ENCODE measurements at places on chromosomes 5 and 9.

DNA sequence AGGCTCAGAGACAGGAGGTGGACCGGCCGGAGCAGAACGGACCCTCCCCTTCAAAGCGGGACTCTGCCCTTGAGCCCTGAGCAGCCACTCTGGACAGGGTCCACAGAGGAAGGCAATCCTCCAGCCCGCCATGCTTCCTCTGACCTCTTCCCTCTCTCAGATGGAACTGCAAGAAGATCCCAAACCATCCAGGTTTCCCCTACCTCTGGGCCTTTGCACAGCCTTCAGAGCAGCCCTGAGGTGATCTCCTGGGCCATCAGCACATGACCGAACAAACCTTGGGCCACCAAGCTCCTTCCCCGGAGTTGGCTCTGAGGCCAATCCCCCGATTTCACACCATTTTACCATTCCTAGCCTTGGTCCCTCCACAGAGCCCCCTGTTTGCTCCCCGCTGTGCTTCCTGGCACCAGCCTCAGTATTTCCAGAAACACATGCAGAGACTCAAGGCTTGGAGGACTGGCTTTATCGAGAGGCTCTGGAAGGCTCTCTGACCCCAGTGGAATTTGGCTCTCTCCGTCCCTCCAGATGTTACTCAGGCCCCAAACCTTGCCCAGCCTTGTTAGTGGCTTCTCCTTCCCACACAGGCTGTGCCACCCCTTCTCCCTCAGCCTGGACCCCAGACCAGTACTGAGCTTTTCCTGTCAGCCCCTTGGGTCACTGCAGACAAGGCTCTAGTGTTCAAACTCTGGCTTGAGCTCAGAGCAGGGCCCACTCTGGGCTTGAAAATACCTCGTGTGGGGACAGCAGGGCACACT lies 48.6 kb upstream of the KCNMB1 start:
- no peak for DNase-seq

DNA sequence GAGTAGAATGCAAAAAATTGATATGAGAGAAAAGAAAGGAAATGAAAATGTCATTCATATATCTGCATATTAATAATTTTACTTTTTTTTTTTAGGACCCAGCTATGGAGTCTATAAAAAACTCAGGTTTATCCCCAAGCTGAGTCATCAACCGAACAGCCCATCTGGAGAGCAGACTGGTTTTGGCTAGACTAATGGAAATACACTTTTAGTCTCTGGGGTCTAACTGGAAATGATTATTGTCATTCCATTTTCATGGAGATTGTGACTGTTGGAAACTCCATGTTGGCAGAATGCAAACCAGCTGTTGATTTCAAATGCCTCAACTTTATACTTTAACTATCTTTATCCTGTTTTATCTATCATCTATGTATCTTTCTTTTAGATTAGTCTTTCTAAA lies 28.7 kb downstream of the ANXA1 start:
- DNase-seq: no peak

DNA sequence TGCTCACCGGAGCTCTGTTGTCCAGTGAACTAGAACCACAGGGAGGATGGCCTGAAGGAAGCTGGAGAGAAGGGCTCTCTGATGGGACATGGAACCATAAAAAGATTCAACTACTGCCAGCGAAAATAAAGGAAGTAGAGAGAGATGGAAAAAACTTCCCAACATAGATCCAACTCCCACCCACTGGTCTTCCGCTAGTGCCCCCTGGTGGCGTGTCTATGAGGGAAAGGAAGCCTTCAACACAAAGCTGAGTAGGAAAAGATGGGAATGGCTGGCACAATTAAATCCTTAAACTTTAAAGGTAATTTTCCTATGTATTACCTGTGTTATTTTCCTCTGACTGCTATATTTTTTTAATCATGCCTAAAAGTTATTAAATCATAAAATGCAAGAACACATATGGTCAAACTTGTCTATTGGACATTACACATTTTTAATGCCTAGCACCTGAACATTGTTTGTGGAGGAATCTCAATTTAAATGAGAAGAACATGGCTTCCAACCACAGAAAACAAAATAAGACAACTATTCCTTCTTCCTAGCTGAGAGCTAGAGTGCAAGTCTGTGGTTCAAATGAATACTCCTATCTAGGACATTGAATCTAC lies 51.5 kb downstream of the CEP120 start:
- DNase-seq: no peak

DNA sequence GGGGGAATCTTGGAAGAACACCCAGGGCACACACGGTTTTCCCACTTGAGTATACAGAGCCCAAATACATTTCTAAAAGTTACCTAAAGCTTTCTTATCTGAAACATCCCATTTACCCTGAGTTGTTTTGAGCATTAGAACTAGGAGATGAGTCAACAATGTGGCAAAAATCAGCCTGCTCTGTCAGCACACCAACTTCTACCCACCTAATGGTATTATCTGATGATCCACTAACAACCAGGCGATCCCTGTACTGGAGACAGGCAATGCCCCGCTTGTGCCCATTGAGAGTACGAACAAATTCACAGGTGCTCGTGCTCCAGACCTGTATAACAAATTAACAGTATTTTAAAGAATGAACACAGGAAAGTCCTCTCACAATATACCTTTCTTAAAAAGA lies 87.0 kb downstream of the SMIM23 start:
- DNase-seq: no peak

DNA sequence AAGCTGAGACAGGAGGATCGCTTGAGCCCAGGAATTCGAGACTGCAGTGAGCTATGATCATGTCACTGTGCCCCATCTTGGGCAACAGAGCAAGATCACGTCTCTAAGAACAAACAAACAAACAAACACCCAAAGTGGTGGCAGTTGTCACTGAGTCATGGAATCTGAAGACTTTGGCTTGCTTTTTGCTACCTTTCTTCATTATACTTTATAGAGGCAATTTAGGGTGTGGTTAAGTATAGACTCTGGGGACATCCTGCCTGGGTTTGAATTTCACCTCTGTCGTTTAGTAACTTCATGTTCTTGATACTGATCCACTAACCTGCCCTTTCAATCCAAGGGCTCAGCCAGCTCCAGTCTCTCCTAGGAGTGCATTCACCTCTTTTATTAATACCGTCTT lies 13.0 kb upstream of the HOMER1 start:
- DNase-seq: no peak

DNA sequence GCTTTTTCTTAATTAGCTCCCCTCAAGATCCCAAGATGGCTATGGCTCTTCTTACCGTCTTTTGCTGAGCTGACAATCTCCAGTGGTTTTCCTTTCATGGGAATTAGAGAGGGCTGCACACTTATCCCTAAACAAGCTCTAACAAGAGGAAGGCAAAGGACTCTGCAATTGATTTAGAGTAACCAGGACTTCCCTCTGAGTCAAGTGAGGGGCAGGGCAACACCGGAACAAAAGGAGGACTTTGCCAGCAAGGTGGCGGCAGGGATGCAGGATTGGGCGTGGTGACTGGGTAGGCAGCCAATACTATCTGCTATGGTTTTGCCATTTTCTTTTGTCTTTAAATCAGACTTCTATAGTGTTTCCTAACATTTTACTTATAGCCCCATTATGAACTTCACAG lies 9.8 kb downstream of the SLC44A1 start:
- DNase-seq: no peak

- DNase-seq: no peak
These were observed 241.6 kb downstream of the KIAA0825 start for GRCh38 chr5:94376672-94377345.

DNA sequence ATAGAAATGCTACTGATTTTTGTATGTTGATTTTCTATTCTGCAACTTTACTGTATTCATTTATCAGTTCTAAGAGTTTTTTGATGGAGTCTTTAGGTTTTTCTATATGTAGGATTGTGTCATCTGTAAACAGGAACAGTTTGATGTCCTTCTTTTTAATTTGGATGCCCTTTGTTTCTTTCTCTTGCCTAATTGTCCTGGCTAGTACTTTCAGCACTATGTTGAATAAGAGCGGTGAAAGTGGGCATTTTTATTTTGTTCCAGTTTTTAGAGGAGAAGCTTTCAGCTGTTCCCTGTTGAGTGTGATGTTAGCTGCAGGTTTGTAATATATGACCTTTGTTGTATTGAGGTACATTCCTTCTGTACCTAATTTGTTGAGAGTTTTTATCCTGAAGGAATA lies 13.3 kb downstream of the HSD17B4 start:
- no peak for DNase-seq

DNA sequence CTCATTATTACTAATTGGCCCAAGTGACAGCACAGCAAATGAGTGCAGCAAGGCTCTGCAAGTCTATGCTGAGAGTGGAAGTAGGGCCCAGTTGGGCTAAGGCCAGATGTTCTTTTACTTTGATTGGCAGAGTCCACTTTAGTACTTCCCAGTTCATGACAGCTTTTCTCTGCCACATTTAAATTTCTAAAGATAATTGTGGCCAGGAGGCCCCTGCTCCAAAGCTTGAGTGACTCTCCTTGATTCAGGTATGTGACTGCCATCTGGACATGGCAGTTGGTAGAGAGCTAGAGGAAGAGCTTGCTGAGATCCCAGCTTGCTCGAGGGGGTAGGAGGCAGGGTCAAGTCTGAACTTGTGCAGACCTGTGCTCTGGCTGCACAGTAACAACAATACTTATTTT lies 154.1 kb downstream of the CARTPT start:
- DNase-seq: no peak

GRCh38 chr5:84249918-84250630 lies 134.6 kb downstream of the EDIL3 start:
- no peak for DNase-seq

DNA sequence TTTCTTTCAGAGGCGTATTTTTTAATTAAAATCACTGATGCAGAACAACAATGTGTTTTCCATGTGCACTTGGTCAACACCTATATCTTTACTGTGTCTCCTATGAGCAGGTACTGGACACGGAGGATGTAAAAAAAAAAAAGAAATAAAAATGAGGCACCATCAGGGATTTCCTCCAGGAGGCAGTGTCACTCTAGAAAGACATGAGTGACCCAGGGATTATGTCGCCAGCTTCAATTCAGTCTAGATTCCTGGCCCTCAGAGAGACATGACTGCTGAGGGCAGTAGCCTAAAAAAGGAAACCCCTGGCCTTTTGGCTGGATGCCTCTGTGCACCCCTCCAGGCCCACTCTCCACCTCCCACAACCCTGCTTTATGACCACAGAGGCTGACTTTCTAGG lies 18.3 kb upstream of the IL33 start:
- no peak for DNase-seq

DNA sequence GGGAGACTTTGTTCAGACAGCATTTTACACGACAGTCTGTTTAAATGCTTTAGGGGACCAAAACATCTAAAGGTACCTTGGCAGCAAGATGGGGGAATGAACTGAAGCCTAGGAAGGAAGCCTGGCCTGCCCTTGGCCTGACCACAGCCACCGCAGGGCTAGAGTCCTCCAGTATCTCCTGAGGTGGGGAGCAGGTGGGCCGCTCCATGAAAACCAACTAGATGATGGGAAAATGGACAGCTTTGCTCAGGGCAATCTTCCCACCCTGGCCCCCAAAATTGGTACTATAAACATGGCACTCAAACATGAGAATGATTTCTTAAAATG lies 153.3 kb downstream of the AUH start:
- no peak for DNase-seq

DNA sequence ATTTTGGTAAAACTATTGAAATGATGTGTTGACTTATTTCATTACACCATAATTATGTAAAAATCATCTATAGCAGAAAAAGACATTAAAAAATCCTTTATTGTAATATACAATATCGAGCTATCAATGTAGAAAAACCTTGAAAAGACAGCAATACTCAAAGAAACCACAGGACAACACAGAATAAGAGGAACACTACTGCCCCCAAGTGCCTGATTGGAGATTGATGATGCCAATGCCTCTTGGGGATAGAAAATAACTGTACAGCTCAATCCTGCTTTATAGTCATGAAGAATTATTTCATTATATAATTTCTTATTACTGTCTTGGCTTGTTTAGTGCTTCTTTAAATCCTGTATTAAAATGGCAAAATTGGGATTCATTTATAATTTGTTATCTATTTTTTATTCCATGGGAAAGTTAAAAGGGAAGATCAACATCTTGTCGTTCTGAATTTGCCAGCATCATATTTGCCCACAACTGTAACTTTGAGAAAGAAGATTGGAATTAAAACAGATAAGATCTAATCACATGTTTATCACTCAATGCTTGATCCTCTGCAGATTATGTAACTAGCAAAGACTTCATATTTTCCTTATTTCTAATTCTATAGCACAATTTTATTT lies 337.5 kb downstream of the CDH9 start:
- DNase-seq: no peak

DNA sequence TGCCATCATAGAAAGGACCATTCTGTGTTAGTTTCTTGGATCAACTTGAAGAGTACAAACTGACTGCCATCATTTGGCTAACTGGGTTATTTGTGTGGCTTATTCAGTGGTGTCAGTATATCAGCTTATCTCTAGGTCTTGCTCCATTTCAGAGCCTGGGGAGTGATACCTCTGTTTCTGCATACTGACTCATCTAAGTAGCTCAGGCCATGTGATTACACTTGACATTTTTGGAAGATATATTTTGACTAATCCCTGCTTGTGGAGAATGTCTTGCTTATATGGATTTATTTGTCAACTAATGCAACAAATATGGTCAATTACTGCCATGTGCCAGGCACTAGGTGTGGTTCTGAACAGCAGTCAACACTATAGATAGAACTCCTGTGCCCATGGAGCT lies 311.7 kb downstream of the YTHDC2 start:
- no peak for DNase-seq

GRCh38 chr9:77901771-77902170 lies 129.8 kb downstream of the GNAQ start:
- no peak for DNase-seq

DNA sequence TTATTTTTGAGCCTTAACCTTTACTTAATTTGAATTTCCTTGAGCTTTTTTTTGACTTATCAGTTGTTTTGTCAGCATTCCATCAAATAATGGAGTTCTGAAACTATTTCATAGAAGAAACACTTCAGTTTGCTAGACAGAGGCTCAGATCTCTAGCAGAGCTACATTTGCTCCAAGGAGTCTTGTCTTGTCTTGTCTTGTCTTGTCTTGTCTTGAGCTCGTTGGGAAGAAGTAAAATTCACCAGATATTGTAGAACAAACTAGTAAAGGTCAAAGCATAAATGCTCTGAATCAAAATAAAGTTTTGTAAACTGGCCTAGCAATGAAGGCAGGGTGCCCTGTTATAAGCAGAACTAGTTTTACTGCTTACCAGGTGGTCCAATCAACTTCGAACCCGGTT lies 33.5 kb downstream of the RAB24 start:
- DNase-seq: no peak

DNA sequence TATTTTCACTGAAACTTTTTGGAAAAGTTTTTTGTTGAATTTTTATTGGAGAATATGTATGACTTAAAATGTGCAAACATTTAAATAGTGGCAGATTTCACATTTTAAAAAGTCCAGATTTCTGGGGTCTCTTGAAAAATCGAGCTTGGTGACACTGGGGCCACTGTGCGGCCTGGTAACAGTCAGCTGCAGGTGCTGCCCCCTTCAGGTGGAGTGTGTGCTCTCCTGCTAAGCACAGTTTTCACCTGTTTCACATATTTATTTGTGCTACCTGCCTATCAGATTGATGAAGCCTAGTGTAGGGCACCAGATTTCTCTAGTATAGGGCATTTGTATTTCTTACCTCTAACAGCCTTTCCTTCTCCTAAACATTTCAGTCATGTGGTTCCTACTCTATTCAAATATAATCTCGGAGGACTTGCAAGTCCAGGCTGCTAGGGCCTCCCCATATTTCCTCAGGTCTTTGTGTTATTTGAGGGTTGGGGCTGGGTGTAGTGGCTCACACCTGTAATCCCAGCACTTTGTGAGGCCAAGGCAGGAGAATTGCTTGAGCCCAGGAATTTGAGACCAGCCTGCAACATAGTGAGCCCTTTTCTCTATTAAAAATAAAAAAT lies 95.8 kb upstream of the KLF9 start:
- no peak for DNase-seq

All from cortex of kidney (tissue), 1 donor.